Kidney tubule cell (primary cell): ENCODE measurements at places on chromosomes 13 and 19.

- DNase-seq = no peak
Measured at GRCh38 chr19:37217480-37217774, 587 bp upstream of the ZNF383 start.

- DNase-seq = no peak
Measured at GRCh38 chr13:93080166-93080565, 146.4 kb upstream of the GPC6 start.

DNA sequence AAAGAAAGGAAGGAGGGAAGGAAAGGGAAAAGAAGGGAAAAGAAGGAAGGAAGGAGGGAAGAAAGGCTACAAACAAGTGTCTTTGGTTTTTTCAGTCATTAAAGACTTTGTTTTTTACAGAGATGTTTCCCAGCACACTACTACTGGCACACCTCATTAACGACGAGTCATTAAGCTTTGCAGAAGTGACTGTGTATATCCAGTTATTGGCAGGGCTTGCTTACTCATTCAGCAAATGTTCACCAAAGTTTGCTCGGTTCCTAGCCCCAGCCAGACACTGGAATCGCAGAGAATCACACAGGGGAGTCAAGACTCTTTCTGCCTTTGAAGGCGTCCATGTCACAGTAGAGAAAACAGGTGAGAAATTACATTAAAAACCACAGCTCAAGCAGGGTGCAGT is 4.3 kb downstream of the NLRP12 start:
- DNase-seq = no peak

- no peak for DNase-seq
Measured at GRCh38 chr19:17871878-17872250, at the start of gene SLC5A5. SLC5A5 (plus strand) TSS chr19:17871945; CDS start chr19:17872320, 375 bp downstream.

GRCh38 chr13:106551350-106551749 is 15.9 kb upstream of the EFNB2 start:
- no peak for DNase-seq

DNA sequence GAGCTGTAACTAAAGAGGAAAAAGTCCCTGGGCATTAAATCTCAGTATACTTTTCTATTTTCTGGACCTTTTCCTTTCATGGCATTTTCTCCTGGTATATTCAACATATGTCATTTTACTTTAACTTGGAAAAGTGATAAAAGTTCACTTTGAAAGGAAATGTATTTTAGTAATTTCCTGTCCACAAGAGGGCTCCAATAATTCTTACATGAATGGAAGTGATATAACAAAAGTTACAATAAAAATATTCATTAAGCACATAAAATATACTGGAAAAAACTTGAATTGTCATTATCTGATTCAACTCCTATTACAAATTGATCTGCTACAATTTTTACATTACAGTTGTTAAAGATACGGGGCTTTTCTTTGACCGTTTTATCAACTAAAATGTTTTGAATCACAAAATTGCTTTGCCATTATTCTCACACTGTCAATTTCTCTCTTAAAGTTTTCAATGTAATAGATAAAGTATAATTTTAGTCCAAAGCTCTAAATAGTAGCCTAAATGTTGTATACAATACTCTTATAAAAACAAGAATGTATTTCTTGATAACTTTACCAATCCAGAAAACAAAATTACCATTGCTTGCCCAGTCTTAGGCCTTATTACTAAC is 4.9 kb downstream of the UBL3 start:
- no peak for DNase-seq

- DNase-seq = no peak
Measured at GRCh38 chr19:11534538-11534937, 4.1 kb upstream of the CNN1 start.
